ENCODE measurements at places on chromosomes 16 and 17.

DNA sequence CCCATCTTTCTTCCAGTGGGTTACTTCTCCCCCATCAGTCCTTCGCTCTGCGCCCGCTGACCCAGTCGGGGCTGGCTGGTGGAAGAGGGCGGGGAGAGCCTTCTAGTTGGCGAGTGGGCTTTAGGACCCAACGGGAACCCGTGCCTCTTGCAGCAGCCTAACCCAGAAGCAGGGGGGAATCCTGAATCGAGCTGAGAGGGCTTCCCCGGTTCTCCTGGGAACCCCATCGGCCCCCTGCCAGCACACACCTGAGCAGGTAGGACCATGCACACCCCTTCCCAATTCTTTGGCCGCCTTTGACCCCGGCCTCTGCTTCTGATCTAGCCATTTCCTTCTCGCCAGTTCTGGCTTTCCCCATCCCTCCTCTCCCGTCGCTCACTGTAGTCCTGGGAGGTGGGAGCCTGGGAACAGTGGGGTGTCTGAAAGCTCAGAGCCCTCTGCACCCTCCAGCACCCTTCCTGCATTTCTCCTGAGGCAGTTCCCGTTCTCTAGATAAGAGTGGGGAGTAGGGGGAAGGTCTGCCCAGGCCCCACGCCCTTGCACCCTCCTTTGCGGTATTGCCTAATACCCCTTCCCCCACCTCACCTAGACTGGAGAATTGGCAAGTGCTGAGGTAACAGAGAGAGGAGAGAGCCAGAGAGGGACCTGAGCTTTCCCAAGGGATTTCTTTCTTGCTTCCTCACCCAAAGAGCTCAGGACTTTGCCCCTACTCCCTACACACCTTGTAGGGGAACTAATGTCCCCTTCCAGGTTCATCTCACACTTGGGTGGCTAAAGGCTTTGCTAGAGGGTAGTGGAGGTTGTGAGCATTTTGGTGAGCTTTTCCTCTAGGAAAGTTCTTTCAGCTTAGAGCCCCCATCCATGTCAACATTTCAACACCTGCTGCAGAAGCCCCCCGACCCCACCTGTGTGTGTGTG is at the start of gene RARA:
TSS of gene RARA (plus strand) at position 150 of the 918 bp plus-strand sequence. CDS start 22,039 bp downstream, outside the sequence.
- DNase-seq, result no peak

DNA sequence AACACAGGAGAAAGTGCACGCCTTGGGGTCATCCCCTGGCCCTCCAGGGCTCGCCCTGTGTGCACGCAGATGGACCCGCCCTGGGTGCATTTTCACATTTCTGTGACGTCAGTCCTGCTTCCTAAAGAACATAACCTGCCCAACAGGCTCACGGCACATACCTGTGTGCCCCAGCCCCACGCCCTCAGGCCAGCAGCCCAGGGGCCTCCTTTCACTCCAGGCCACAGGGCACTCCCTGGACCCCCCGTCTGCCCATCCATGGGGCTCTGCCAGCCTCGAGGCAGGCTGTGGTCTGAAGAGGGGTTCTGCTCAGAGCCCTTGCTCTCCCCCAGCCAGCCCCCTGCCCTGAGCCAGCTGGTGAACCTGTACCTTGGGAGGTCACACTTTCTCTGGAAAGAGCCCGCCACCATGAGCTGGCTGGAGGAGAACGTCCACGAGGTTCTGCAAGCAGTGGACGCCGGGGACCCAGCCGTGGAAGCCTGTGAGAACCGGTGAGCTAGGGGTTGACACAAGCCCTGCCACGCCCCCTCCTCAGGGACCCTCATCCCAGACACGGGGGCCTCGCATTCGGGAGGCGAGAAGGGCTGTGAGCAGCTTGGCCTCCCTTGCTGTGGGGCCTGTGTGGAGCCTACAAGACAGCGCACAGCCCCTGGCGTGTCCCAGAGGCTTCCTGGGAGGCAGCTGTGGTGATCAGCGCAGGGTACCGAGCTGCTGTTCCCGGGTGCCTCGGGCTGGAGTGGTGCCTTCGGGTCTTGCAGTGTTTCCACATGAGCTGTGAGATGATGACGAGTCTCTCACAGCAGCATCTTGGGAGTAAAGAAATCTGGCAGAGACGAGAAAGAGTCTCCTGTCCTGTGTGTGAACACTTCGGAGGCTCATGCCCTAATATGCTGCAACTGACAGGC is 13.8 kb upstream of the MC1R start:
- no peak for DNase-seq

DNA sequence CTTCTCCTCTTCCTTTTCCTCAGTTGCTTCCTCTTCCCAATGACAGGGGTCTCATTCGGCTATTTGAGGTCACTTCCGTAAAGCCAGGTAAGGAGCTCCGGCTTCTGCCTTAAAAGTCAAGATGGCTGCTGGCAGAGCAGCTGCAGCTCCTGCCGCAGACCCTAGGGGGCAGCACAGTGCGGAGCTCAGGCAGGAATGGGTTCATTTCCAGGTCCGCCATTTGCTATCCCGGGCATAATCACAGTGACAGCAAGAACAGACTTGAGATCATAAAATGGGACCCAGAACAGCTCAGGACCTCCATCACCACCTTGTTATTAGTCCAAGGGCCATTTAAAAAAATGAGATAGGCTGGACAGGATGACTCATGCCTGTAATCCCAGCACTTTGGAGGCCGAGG is 199.5 kb downstream of the ZNF18 start:
- no peak for DNase-seq

- no peak for DNase-seq
Observed at GRCh38 chr17:5499476-5500231, 13.3 kb downstream of the MIS12 start.

GRCh38 chr17:50052822-50053653 is 2.9 kb upstream of the ITGA3 start:
- DNase-seq, result no peak

DNA sequence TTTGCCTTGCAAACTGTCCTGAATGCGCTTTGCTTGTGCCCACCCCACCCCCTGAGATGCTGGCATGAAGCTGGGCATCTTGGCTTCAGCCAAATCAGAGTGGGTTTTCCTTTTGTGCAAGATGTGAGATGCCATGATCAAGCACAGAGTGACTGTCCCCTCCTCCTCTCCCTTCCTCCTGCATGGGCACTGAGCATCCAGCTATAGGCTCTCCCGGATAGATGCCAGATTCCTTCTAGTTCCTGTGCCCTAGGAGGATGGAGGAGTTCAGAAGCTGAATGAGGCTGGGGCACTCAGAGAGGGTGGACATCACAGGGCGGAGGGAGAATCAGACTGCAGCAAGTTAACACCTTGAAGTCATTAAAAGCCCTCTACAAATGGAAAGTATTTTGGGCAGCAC is 384.1 kb upstream of the CCL2 start:
- DNase-seq, result no peak

DNA sequence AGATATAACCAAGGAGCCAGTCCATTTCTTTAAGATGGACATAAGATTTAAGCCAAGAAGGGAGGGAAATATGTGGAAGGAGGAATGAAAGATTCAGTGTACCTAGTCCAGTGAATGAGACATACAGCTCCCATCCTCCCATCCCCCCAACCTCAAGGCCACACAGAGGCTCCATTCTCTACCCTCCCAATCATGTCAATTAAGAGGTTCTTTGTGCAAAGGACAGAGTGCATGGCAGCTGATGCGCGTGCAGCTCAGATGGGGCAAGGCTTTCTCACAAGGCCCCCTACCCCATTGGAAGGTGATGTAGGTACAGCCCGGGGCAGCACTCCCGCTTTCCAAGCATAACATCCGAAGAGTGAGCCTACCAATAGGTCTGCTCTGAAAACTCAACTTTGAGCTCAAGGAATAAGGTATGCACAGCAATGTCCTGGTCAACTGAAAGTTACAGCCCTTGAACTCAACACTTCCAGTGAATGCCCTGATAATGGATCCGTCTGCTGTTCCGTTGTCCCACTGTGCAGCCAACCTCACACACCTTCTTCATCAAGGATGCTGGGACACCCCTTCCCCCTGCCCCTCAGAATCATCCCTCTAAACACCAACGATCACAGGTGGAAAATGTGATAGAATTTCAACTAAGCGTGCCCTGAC is 458.1 kb downstream of the SOX9 start:
- DNase-seq, result no peak

GRCh38 chr17:350706-351448 is 1.7 kb downstream of the RPH3AL start:
- no peak for DNase-seq

- DNase-seq, result no peak
Observed at GRCh38 chr16:26752166-26752565, 314.6 kb upstream of the C16orf82 start.

GRCh38 chr16:49854796-49855203 is 1.1 kb downstream of the ZNF423 start:
- DNase-seq, result peak; percentile 1

GRCh38 chr17:63826468-63827001 is 696 bp upstream of the PSMC5 start:
- DNase-seq, result no peak

- no peak for DNase-seq
Observed at GRCh38 chr17:10197362-10197720, 1.1 kb downstream of the GAS7 start.

DNA sequence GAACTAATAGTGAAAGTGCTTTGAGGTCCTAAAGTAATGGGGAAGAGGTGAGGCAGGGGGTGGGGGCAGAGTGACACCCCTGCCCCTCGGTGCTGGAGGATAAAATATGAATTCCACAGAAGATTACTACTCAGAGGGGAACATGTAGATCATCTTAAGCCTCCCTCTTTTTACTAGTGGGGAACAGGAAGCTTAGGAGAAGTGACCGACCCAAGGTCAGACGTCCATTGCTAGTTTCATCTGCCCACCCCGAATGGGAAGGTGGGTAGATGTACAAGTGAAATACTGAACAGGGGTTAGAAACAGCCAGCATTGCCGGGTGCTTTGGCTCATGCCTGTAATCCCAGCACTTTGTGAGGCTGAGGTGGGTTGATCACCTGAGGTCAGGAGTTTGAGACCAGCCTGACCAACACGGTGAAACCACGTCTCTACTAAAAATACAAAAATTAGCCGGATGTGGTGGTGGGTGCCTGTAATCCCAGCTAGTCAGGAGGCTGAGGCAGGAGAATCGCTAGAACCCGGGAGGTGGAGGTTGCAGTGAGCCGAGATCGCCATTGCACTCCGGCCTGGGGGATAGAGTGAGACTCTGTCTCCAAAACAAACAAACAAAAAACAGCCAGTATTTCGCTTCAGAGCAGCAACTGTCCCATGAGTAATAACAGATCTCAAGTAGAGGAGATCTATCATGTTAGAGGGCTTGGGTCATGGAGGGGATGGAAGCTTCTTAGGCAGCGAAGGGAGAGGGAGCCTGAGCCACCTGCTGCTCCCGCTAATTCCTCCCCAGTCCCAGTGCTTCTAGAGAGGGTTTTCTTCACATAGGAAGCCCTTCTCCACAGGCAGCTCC is 1.2 kb upstream of the NR1D1 start:
- no peak for DNase-seq

DNA sequence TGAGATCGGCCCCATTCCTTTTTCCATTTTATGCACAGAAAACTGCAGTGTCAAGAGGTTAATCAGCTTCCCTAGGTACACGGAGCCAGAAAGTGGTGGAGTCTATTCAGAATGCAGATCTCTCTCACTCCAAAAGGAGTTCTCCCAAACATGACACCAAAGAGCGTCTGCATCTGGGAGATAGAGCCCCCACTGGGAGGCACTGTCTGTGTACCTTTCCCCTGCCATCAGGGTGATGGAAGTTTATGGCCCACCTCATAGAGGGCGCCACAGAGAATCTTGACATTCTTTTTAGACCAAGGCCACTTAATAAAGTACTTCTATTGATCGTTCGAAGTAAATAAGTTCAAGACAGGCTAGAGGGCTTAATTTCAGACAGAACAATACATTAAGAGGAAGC is 493.7 kb upstream of the ERCC4 start:
- DNase-seq, result no peak

- no peak for DNase-seq
Observed at GRCh38 chr17:81335773-81336157, 40.7 kb upstream of the SLC38A10 start.

DNA sequence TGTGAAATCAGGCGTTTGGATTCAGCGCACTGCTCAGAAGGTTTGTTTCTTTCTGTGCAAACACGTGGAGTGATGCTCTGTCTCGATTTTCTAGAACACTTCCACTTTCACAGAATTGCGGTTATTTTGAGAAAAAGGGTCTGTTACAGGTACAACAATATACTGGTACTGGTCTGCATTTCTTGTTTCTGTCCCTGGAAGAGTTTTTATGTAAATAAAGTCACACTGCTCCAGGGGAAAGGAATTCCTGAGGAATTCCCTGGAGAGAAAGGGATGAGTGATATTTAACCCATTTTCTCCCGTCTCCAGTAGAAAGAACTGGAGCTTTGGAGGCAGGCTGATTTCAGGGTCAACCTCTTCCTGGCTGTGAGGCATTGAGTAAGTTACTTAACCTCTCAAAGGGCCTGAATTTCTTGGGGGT is 16.2 kb upstream of the RMI2 start:
- DNase-seq, result no peak

GRCh38 chr17:8126491-8127066 is 2.7 kb upstream of the HES7 start:
- DNase-seq, result no peak

GRCh38 chr16:7921345-7921744 is 588.7 kb downstream of the RBFOX1 start:
- DNase-seq, result no peak

DNA sequence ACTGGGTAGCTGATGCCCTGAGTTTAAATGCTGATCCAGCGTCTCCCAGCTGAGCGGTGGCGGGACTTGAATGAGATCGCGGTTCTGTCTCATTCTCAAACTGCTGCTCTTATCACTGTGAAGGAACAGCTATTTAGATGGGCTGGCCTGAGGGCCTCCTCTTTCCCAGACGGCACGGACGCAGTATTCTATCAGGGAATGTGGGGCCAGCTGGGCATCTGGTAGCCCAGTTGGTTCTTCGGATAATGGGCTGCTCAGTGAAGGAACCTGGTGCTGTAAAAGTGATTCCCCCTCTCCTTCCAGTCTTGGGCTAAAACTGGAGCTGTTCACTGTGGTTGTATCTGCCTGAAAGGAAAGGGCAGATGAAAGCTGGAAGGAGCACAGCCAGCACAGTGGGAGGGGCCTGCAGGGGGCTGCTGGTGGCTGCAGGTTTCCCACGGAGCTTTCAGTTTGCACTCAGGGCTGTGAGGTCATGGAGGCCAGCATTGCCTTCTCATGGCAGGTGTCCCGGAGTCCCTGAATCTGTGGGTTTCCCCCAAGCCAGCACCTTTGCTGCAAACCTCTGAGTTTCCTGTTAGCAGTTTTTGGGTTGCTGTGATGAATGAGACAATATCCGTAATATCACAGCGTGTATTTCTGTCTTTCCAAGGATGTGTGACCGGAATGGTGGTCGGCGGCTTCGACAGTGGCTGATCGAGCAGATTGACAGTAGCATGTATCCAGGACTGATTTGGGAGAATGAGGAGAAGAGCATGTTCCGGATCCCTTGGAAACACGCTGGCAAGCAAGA is 3.6 kb downstream of the IRF8 start:
- DNase-seq, result no peak

DNA sequence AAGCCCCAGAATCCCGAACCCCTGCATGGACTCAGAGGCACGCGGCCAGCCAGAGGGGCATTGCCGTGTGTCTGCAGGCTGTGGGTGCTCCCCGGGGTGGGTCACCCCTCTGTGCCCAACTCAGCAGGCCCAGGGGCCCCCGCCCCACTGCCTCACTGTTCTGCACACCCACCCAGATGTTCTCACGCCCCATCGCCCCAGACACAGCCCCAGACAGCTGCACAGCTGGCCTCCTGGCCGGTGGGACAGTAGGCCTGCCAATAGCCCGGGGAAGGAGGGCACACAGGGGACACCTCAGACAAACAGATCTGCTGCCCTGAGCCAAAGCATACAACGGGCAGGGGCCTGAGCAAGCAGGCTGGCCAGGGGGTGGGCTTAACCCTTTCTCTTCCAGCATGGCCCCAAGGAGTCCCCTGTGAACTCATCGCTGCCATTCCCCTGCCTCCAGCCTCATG is 27.6 kb upstream of the NXPH3 start:
- DNase-seq, result no peak

All from stimulated activated CD4-positive, alpha-beta T cell treated with anti-CD3 and anti-CD28 coated beads, Interleukin-1b, Interleukin-23, amount 100 ng/mL, for 4 hours (primary cell).